ENCODE measurements at places on chromosomes 12 and 14.

GRCh38 chr12:43226151-43226550, 325.9 kb downstream of the ADAMTS20 start:
- no peak for DNase-seq

DNA sequence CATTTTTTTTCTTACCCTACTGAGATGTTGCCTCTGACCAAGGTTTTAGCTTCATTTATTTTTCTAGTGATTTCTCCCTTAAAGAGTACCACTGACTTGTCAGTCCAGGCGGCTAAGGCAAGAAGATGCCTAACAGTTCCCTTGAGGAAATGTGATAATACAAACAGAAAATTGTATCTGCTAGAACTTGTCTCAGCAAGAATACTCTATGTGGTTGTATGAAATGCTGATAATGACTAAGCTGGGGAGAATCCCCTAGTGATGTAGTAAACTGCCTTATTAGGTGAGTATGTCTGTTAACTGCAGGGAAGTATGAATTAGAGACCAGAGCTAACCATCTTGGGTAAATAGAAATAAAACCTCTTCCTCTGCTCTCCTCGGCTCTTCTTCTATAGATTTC, 6.7 kb downstream of the C12orf54 start:
- DNase-seq: no peak

DNA sequence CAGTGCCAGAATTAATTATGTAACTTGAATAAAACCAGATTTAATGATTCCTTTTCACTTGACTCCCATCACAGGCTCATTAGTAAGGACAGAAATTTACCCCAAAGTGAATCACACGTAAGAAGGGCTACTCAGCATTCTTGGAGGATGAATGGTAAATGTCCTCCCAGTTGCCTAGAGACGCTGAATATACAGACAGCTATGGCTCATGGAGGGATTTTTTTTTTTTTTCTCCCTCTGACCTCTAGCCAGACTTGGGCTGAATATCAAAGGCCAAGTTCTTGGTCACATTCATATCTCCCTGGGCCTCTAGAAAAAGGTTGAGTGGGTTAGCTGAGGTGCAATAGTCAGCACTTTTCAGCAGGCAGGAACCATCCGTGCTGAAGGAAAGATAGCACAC, 77.5 kb downstream of the PHLDA1 start:
- DNase-seq: no peak

GRCh38 chr14:55336691-55337090, 65.5 kb downstream of the FBXO34 start:
- no peak for DNase-seq

GRCh38 chr14:50396631-50397389, at the start of gene CDKL1:
CDKL1 (minus strand) TSS chr14:50396881; CDS start chr14:50395868, 1,013 bp downstream.
- peak; percentile 29 for DNase-seq

DNA sequence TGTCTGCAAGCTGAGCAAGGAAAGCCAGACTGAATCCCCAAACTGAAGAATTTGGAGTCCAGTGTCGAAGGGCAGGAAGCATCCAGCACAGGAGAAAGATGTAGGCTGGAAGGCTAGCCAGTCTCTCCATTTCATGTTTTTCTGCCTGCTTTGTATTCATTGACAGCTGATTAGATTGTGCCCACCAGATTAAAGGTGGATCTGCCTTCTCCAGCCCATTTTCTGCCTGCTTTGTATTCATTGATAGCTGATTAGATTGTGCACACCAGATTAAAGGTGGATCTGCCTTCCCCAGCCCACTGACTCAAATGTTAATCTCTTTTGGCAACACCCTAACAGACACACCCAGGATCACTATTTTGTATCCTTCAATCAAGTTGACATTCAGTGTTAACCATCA, 85.3 kb downstream of the PLBD1 start:
- DNase-seq: no peak

DNA sequence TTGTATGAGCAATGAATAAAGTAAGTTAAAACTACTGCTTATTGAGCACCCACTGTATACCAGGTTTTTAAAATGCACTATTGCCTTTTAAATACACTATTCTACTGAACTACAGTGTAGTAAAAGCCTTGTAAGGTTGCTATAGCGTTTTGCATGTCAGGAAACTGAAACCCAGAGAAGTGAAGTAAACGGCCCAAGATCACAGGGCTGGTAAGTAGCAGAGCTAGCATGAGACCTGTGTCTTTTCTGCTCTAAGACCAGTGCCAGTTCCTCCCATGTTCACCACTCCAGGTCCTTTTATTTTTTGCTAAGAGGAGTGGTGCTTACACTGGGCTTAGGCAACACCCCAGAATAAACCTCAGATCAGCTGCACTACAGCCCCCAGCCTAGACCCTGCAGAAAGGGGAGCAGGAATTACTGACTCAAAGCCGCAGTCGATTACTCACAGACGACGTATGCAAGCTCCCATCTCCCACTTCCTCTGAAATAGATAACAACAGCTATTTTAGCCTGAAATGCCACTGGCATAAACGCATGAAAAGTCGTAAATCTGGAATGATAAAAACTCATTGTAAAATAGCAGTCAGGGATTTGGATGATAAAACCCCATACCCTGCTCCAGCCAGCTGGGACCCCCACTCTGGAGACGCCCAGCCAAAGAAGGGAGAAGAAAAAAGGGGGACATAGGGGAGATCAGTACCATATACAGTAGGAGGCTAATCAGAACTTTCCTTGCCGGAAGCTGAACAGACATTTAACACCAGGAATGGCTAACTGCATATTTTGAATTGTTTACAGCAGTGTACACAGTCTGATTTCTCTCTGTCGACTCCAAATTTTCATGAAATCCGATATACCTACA, 108.3 kb downstream of the NUAK1 start:
- DNase-seq: no peak

DNA sequence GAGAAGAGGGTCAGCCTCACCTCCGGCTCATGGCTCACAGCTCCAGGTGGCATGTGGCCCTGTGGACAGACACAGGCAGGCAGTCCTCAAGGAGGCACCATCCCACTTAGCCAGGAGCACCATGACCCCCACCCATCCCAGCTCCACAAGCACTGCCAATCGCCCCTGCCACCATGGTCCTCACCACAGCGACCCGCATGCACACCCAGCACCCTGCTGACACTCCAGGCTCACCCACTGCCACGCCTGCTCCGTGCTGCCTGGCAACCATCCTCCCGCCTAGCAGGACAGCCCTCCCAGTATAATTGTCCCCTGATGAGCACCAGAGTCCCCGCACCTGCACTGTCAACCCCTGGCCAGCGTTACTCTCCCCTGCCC, 50.9 kb downstream of the TRPV4 start:
- DNase-seq: no peak

DNA sequence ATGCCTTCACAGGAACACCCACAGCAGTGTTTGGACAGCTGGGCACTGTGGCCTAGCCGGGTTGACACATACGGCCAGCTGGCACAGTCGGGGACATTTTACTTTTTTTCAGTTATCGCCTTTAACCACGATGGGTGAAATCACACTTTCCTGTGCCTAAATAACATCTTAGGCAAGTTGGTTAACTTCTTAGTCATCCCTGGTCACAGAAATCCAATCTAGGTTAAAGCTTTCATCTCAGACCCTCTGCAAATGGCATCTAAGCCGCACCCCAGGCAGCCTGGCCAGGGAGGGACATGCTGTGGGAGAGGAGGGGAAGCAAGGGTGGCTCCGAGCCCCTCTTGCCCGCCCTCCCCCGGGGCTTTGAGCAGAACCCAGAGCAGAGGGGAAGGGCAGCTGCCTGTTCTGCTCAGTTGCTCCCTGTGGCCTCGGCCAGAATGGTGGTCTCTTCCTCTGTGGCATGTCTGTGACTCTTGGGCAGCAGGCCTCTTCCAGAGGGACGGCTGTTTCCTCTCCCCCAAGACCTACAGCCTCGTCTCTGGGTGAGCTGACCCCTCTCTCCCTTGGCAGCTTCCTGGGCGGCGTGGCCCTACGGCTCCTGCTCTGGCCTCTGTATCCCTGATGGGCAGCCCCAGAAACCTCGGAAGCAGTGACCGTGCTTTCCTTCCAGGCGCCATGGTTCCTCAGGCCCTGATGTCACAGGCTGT, 85.4 kb upstream of the DYNC1H1 start:
- DNase-seq: no peak

DNA sequence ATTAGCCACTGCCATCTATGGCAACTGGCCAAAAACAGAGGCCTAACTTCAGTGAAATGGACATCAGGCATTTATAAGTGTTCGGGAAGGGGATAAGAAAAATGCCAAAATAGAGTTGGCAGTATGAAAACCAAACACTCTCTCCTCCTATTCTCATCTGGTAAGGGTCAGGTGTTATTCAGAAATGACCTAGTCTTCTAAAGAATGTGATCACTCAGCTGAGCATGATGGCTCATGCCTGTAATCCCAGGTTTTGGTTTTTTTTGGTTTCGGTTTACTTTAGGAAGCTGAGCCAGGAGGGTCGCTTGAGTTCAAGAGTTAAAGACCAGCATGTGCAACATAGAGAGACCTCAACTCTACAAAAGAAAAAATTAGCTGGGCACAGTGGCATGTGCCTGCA, 170.3 kb downstream of the GRIN2B start:
- DNase-seq: no peak

GRCh38 chr12:3646561-3647241, 106.2 kb downstream of the CRACR2A start:
- no peak for DNase-seq

DNA sequence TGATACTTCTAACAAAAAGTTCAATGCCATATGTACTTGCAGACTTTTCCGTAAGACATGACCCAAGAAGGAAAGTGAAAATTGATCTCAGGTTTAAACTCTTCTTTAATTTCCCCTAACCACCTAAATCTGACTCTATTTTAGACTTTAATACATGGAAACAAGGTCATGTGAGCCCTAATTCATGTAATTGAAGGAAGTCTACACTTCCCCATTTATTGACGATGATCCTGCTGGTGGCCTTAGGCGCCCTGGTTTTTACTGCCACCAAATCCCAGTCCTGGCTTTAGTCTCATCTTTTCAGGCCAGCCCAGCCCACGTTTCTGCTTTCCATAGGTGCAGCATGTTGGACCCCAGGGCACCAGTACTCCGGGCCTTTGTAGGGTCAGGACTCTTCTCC, 157.9 kb downstream of the PELI2 start:
- DNase-seq: no peak

DNA sequence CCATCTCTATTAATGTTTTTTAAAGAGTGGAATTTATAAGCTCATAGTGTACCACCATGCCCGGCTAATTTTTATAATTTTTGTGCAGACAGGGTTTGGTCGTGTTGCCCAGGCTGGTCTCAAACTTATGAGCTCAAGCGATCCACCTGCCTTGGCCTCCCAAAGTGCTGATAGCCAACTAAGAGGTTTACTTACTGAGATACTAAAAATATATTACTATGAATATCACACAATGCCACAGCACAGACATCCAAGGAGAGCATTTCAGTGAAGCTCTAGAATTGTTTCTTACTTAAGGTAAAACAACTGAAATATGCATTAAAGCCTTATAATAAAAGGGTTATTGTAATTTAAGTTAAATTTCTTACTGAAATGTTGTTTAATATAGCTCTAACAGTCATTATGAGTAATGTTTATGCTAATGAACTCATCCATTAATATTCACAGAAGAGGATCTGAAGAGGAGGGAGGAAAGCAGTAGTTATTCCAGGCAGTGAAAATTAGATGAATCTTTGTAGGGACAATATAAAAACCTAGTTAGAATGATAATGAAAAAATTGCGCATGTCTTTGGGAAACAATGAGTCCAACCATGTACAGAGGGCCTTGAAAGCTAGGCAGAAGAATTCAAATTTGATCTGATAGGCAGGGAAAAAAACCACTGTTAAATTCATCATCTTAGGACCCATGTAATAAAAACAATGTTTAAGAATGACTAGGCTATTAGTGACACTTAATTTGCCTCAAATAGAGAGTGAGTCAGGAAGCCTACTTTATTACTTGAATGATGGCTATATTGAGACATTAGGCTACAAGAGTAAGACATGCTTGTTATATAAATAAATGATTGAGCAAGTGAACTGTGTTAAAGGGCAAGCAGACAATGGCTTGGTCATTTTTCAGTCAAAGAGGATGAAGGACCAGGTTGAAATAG, 99.2 kb downstream of the SLC41A2 start:
- DNase-seq: no peak

- no peak for DNase-seq
Observed at GRCh38 chr12:8018666-8019581, 13.6 kb upstream of the FOXJ2 start.

- no peak for DNase-seq
Observed at GRCh38 chr12:27549236-27549800, 25.3 kb downstream of the PPFIBP1 start.

DNA sequence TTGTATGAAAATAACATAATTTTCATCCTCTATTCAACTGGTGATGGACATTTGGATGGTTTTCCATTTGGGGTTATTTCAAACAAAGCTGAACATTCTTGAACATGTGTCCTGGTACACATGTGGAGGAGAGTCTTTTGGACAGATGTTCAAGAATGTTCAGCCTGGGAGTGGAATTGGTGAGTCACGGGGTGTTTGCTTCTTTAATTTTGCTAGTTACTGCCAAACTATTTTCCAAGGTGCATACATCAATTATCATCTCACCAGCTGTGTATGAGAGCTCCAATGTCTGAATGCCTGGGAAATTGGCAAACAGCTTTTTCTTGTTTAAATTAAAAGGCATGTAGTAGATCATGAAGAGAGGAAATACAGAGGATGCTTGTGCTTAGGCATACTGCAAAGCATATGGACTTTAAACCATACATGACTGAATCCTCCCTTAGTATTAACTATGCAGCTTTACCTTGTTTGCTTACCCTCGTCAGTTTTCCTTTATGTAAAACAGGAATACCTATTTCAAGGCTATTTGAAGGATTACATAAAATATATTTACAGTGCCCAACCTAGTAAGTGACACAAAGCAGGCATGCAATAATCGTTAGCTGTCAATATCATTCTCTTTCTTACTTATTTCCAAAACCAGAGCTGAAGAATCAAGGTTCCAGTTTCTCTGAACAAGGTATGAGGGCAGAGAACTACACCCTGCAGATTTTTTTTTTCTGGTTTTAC, 152.1 kb downstream of the ITPR2 start:
- DNase-seq: no peak

GRCh38 chr14:21019366-21019765, 5.5 kb downstream of the NDRG2 start:
- no peak for DNase-seq

- DNase-seq: no peak
Observed at GRCh38 chr14:100667656-100668055, 59.0 kb upstream of the DLK1 start.

GRCh38 chr14:51605575-51605974, 46.1 kb upstream of the FRMD6 start:
- no peak for DNase-seq

GRCh38 chr14:21612324-21612723, 22.4 kb downstream of the OR10G2 start:
- DNase-seq: no peak

DNA sequence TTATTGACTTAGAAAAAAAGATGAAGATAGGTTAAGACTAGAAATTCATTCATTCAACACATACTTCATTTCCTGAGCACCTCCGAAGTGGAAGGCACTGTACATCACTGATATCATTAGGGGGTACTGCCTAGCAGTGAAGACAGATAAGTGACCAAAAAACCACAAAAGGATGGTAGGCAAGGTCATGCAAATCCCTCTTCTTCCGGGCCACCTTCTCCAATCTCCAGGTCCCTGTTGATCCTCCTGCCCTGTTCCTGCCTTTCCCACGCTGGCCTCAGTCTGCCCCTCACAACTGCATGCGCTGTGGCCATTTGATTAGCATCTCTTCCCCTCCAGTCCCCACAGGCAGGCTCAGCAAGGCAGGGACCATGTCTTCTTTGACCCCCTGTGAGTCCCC, 60.8 kb downstream of the SETD3 start:
- DNase-seq: no peak

Measured in stimulated activated CD4-positive, alpha-beta T cell treated with anti-CD3 and anti-CD28 coated beads, Interleukin-1b, Interleukin-23, amount 100 ng/mL, for 1 hour (primary cell).